ENCODE measurements at places on chromosomes 4 and X.

DNA sequence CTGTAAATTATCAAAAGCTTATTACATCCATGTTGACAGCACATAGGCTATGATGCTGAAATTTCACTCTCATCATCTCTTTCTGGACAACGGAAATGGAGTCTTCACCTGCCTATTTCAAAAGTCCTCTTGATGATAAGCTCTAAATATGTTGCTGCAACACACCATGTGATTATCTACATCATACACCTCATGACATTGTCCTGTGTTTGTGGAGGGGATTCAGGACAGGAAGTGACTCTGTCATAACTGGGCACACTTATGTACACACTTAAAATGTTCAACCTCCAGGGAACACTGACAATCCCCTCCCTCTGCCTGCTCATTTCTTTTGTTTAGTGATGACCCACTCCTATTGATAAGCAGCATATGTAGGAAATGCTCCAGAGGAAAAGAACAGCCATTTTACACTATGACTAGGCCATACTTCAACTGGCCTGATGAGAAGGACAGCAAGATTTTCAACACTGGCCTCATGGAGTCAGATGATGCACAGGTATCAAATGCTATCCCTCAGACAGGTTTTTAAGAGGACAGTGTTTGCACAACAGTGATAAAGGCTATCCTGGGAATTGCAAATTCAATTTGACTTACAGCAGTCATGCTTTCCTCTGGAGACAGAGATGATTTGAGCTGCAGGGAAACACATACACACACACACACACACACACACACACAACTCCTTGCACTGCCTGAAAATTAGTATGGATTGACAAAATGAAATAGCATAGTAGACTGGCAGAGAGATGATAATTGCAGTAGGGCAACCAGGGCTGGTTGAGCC, 163.3 kb upstream of the RASGEF1B start:
- no peak for DNase-seq

DNA sequence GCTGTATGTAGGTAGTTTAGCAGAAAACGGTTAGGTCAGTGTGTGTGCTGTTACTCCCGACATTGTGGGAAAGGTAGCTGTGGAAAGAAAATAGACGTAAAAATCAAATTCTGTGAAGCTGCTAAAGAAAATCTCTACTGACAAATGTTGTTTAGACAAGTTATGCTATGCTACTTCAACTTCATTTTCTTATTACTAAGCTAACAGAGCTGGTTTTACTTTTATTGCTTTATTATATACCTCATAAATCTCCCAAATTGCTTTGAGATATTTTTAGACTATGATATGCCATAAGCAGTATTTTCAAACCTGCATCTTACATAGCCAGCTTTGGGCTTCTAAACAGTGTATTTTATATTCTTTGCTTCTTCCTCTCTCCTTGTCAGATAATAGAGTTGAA, 108.2 kb upstream of the PACRGL start:
- DNase-seq, result no peak

- no peak for DNase-seq
Measured at GRCh38 chr4:39469429-39470077, 10.7 kb downstream of the LIAS start.

- DNase-seq, result no peak
Measured at GRCh38 chrX:9538544-9539045, 73.7 kb downstream of the TBL1X start.

Measured in activated CD8-positive, alpha-beta memory T cell treated with anti-CD3 and anti-CD28 coated beads for 1 hour (primary cell).